ENCODE measurements at places on chromosomes 3 and 15. TPM values are rescaled to one million over a fixed set of nuclear protein-coding genes. Genes with fewer than 3 reads are reported as not detected.

Gene C3orf20
- total RNA-seq, result under 0.01 TPM

Gene MCTP2
- total RNA-seq, result 3.1 TPM

Gene CGNL1
- 37.0 TPM for total RNA-seq

Gene LSAMP
- not detected for total RNA-seq

Gene TRH
- total RNA-seq, result not detected

Gene DIPK2A
- total RNA-seq, result 25.4 TPM

Gene TJP1
- 104 TPM for total RNA-seq

Gene PP2D1
- not detected for total RNA-seq

Gene CHRNA7
- 0.17 TPM for total RNA-seq

Gene NGRN
- total RNA-seq, result 62.1 TPM

Gene SNURF
- 33.3 TPM for total RNA-seq

Measured in dermis lymphatic vessel endothelial cell (primary cell).